T-helper 17 cell (primary cell): ENCODE measurements at places on chromosomes 7 and 10.

DNA sequence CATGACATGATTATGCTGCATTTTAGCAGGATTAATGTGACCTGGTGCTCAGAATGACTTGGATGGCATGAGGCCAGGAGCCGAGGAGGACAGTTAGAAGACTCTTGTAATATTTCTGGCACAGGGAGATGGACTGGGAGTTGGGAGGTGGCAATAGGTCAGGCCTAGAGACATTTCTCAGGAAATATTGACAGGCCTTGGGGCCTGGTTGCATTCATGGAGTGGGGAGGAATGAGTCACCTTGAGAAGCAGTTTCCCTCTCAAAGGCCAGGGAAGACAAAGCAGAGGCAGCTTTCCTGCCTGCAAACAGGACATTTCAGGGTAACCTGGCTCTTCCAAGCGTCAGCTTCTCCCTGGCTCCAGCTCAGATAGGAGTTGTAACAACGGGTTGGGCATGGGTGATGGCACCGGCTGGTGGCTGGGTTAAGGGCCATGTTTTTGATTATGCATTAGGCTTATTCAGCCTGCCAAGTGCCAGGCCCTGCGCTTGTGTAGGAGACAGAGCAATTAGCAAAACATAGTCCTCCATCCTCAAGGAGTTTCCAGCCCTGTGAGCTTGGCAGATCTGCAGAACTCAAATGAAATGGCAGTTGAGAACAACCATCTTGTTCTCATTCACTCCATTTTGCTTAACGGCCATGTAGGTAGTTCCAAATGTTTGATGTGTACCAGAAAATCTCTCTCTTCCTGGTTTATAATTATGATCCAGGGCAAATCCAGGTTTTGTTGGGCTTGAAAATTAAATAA, 38.2 kb downstream of the HK1 start:
- H3K27me3 ChIP-seq = no peaks in the 10 kb centered on the region
- no peaks in the 10 kb centered on the region for H3K36me3 ChIP-seq
- DNase-seq = no peak

GRCh38 chr10:132292287-132293200, 15.2 kb downstream of the STK32C start:
- no peak overlapping the region for H3K27ac ChIP-seq
- H3K27me3 ChIP-seq = peaks cover 5% of the 10 kb centered on the region
- peaks cover 2% of the 10 kb centered on the region for H3K36me3 ChIP-seq
- H3K4me1 ChIP-seq = peaks cover 12% of the 10 kb centered on the region

DNA sequence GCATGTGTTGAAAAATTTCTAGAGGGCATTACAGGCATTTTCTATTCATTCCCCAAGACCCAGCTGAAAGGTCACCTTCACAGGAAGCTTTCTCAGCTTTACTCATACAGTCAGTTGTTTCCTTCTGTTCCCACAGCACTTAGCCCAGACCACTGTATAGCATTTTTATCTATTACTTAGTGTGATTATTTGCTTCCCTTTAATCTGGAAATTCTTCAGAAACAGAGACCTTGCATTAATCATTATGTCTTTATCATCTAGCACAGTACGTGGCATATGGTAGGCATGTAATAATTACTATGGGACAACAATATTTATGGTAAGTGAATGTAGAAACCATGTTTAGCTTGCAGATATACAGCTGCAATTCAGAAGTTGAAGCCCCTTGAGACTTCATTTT, 38.2 kb upstream of the CDK6 start:
- H3K27me3 ChIP-seq = no peaks in the 10 kb centered on the region
- H3K36me3 ChIP-seq = no peaks in the 10 kb centered on the region
- H3K4me1 ChIP-seq = peaks cover 18% of the 10 kb centered on the region
- no peak for DNase-seq
- no peak overlapping the region for H3K27ac ChIP-seq
- H3K4me3 ChIP-seq = no peak overlapping the region

GRCh38 chr7:2355705-2356008, 1.0 kb downstream of the EIF3B start:
- H3K36me3 ChIP-seq = peaks cover 2% of the 10 kb centered on the region
- peak overlapping the region; percentile 29 for H3K27ac ChIP-seq
- no peaks in the 10 kb centered on the region for H3K27me3 ChIP-seq
- peaks cover 31% of the 10 kb centered on the region for H3K4me1 ChIP-seq
- H3K4me3 ChIP-seq = peak overlapping the region; percentile 95
- no peak for DNase-seq

- H3K27me3 ChIP-seq = no peaks in the 10 kb centered on the region
- no peaks in the 10 kb centered on the region for H3K4me1 ChIP-seq
- no peak overlapping the region for H3K27ac ChIP-seq
- H3K4me3 ChIP-seq = no peak overlapping the region
These were observed 301.1 kb downstream of the CALN1 start for GRCh38 chr7:72111086-72111485.

GRCh38 chr10:74910241-74910975, 84.0 kb downstream of the KAT6B start:
- H3K4me1 ChIP-seq = peaks cover 30% of the 10 kb centered on the region
- H3K27me3 ChIP-seq = no peaks in the 10 kb centered on the region
- DNase-seq = no peak
- H3K27ac ChIP-seq = no peak overlapping the region
- H3K4me3 ChIP-seq = no peak overlapping the region
- H3K36me3 ChIP-seq = no peaks in the 10 kb centered on the region

GRCh38 chr7:132279718-132280117, 296.6 kb downstream of the PLXNA4 start:
- H3K36me3 ChIP-seq = no peaks in the 10 kb centered on the region
- H3K4me1 ChIP-seq = peaks cover 2% of the 10 kb centered on the region
- no peak for DNase-seq
- no peak overlapping the region for H3K4me3 ChIP-seq

- H3K4me1 ChIP-seq = no peaks in the 10 kb centered on the region
- no peak for DNase-seq
- peaks cover 35% of the 10 kb centered on the region for H3K27me3 ChIP-seq
- H3K27ac ChIP-seq = no peak overlapping the region
- H3K4me3 ChIP-seq = no peak overlapping the region
- no peaks in the 10 kb centered on the region for H3K36me3 ChIP-seq
These were observed 109.6 kb downstream of the TMEM130 start for GRCh38 chr7:98760201-98760651.

GRCh38 chr7:107318523-107319160, 149.8 kb downstream of the HBP1 start:
- peaks cover 12% of the 10 kb centered on the region for H3K36me3 ChIP-seq
- DNase-seq = no peak
- H3K4me1 ChIP-seq = peaks cover 8% of the 10 kb centered on the region
- H3K27ac ChIP-seq = peak overlapping the region; percentile 51
- H3K4me3 ChIP-seq = no peak overlapping the region
- H3K27me3 ChIP-seq = no peaks in the 10 kb centered on the region

- no peak overlapping the region for H3K4me3 ChIP-seq
- no peaks in the 10 kb centered on the region for H3K36me3 ChIP-seq
- no peak overlapping the region for H3K27ac ChIP-seq
- no peak for DNase-seq
- H3K27me3 ChIP-seq = peaks cover 12% of the 10 kb centered on the region
- H3K4me1 ChIP-seq = no peaks in the 10 kb centered on the region
These were observed 41.1 kb downstream of the FAM20C start for GRCh38 chr7:233249-234035.

- H3K36me3 ChIP-seq = no peaks in the 10 kb centered on the region
- H3K4me3 ChIP-seq = no peak overlapping the region
- H3K4me1 ChIP-seq = no peaks in the 10 kb centered on the region
- peaks cover 18% of the 10 kb centered on the region for H3K27me3 ChIP-seq
- no peak for DNase-seq
- H3K27ac ChIP-seq = no peak overlapping the region
These were observed 63.7 kb upstream of the BAIAP2L1 start for GRCh38 chr7:98464558-98464940.

- H3K4me1 ChIP-seq = no peaks in the 10 kb centered on the region
- no peak overlapping the region for H3K27ac ChIP-seq
- H3K4me3 ChIP-seq = no peak overlapping the region
- peaks cover 24% of the 10 kb centered on the region for H3K27me3 ChIP-seq
These were observed 63.8 kb upstream of the RET start for GRCh38 chr10:43013065-43013464.

DNA sequence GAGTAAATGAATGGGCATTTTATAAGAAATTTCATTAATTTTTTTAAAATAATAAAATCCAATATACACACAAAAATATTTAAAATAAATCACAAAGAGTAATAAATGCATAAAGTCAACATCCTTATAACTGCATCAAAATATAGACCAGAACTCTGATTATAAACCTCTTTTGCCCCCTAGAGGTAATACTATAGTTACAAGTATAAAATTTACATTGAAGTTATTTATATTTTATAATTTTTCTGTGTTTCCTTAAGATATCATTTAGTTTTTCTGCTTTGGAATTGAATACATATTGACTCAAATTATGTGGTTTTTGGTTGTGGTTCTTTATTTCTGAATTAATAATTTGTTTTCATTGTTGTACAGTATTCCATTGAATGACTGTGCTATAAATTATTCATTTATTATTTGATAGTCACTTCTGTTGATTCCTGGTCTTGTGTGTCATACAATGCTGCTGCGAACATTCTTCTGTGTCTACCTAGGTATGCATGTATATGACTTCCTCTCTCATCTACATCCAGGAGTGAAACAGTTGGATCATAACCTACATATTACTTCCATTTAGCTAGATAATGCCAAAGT, 673.6 kb downstream of the IPMK start:
- H3K27ac ChIP-seq = no peak overlapping the region
- no peaks in the 10 kb centered on the region for H3K27me3 ChIP-seq
- no peak for DNase-seq
- H3K4me1 ChIP-seq = no peaks in the 10 kb centered on the region
- no peak overlapping the region for H3K4me3 ChIP-seq
